ENCODE measurements at places on chromosomes 6 and 20.
A peak's percentile ranks its signal among the peaks of the same experiment; 100 is the strongest.

- no peak for DNase-seq
These were observed 43.9 kb downstream of the OR2B2 start for GRCh38 chr6:27868311-27868710.

- DNase-seq = no peak
These were observed 50.8 kb upstream of the SASH1 start for GRCh38 chr6:148291876-148292275.

GRCh38 chr6:35370124-35370741 is 27.9 kb downstream of the PPARD start:
- peak; percentile 31 for DNase-seq

GRCh38 chr6:108423982-108424705 is 129.3 kb downstream of the AFG1L start:
- no peak for DNase-seq

DNA sequence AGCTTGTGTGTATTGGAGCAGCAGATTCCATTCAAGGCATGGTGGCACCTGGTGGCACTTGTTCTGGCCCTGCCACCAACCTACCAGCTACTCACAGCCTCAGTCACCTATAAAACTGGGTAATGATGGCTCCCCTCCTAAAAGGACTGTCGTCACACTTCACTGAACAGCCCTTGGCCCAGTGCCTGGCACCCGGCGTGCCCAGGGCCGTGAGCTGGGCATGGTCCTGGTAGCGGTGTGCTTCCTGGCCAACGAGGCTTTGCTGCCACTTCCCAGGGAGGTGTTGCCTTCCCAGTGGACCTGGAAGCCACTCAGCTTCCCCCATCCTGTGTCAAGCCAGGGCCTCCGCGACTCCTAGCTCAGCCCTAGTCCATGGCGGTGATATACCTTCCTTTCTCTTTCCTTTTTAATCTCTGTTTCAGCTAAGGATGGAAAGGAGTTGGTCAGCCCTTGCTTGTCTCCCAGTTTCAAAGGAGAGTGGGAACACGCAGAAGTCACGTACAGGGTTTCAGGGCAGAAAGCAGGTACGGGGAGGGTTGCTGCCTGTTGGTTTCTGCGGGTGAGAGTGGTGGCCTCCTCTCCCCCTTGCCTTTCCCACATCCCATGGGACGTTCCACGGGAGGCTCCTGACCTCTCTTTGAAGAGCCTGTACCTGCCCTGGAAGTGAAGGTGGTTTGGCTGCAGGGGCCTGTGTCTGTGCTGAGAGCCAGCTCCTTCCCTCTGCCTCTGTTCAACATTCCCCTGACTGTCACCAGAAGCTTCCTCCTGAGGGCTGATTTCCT is 25.5 kb downstream of the ENTPD6 start:
- DNase-seq = no peak

DNA sequence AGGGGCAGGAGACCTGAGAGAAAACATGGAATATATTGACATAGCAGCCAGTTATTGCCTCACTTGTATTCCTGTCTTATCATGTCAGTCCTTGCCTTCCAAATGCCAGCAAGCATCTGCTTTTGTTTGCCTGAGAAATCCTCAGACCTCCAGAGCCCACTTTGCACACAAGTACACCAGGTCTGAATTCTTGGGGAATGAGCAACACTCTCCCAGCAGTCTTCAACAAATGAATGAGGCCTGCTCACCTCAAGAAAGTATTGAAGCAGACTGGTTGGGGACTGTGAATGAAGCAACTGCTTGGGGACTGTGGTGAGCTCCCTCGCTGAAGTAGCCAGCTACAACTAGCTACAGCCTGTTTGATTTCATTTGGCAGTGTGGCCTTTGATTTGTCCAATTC is 172.8 kb upstream of the SPTLC3 start:
- no peak for DNase-seq

DNA sequence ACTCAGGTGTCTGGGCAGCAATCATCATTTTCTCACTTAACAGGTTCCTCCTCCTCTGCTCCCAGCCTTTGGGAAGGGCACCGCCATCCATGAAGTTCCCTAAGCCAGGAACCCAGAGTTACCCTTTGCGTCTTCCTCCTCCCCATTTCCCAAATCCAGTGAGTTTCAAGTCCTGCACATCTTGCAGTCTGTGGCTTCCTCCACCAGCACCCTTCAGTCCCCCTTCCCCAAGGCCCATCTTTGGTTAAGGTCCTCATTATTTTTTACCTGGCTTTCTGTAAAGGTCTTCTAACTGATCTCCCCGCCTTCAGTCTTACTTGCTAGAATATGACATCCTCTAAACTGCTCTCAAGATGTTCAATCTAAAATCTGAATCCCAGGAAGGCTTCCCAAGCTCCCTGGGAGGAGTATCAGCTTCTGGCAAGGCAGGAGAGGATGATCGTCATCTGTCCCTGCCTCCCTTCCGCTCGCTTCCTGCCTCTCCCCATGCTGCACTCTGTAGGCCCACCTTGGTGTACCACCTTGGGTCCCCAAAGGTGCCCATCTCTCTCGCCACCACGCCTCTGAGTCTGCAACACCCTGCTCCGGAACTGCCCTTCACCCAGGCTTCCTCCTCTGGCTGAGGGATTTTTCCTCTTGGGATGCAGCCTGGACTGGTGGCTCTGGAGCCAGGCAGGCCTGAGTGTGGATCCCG is 11.4 kb upstream of the DUSP22 start:
- no peak for DNase-seq

- DNase-seq = no peak
These were observed 3.9 kb downstream of the GTF2H5 start for GRCh38 chr6:158172001-158172400.
